ENCODE measurements at places on chromosomes 3 and 15. TPM values are rescaled to one million over a fixed set of nuclear protein-coding genes. Genes with fewer than 3 reads are reported as not detected.

DNA sequence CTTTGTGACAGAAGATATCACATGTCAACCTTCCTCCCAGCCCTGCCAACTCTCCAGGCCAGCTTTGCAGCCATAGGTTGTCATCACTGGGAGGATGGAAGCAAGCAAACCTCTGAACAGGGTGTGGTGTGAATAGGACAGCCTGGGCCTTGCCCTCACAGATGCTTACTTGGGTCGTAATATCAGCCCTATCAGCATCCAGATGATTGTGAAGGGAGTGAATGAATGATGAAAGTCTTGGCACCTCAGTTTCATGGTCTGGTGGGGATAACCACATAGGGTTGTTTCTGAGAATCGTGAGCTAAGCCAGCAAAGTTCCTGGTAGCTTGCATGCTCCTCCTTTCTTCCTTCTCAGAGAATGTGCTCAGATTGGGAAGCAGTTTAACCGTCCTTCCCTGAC is 55.1 kb upstream of the POLR2M start:
- H3K27me3 ChIP-seq: no peaks in the 10 kb centered on the region
- H3K4me3 ChIP-seq: no peak overlapping the region
- H3K27ac ChIP-seq: no peak overlapping the region
- peaks cover 10% of the 10 kb centered on the region for H3K4me1 ChIP-seq
- DNase-seq: no peak
- H3K36me3 ChIP-seq: no peaks in the 10 kb centered on the region

GRCh38 chr3:30476368-30477084 is 129.9 kb upstream of the TGFBR2 start:
- no peaks in the 10 kb centered on the region for H3K36me3 ChIP-seq
- no peak for DNase-seq
- H3K27me3 ChIP-seq: no peaks in the 10 kb centered on the region
- no peak overlapping the region for H3K27ac ChIP-seq

DNA sequence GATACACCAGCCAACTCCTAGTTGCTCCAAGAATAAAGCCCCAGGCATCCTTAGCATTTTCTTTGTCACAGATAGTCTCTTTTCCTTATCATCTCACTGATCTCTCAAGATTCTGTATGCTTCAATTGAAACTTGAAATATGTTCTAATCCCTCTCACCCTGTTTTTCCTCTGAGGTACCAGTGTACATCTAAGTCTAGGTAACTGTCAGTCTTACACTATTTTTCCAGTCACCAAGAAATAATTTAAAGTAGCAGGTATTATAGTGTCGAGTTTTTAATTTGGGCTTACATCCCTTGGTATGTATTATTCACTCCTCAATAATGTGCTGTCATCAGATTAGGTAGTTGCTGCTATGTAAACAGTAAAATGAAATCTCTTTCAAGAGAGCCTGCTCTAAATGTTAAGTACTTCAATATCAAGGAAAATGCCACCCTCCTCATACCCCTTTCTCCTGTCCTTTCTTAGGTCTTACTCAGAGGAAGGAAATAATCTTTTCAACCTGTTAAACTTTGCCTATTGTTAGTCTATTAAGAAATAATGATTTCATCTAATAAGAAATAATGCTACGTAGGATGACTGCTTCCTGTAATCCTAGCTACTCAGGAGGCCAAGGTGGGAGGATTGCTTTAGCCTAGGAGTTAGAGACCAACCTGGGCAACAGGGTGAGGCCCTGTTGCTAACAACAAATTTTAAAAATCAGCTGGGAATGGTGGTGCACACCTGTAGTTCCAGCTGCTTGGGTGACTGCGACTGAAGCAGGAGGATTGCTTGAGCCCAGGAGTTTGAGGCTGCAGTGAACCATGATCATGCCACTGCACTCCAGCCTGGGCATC is 39.8 kb downstream of the TSC22D2 start:
- no peak overlapping the region for H3K4me3 ChIP-seq
- no peaks in the 10 kb centered on the region for H3K36me3 ChIP-seq
- H3K4me1 ChIP-seq: no peaks in the 10 kb centered on the region
- no peak for DNase-seq

- no peaks in the 10 kb centered on the region for H3K36me3 ChIP-seq
- peak; percentile 46 for DNase-seq
- peaks cover 37% of the 10 kb centered on the region for H3K4me1 ChIP-seq
- H3K27me3 ChIP-seq: no peaks in the 10 kb centered on the region
These were observed 4.1 kb downstream of the PXYLP1 start for GRCh38 chr3:141235661-141236171.

The CFAP91 gene
- 14.1 TPM for total RNA-seq

The CFAP92 gene
- total RNA-seq: 0.60 TPM

The CTSH gene
- 201 TPM for total RNA-seq

The AMOTL2 gene
- total RNA-seq: 83.5 TPM
